ENCODE measurements at places on chromosomes 3 and 15.

DNA sequence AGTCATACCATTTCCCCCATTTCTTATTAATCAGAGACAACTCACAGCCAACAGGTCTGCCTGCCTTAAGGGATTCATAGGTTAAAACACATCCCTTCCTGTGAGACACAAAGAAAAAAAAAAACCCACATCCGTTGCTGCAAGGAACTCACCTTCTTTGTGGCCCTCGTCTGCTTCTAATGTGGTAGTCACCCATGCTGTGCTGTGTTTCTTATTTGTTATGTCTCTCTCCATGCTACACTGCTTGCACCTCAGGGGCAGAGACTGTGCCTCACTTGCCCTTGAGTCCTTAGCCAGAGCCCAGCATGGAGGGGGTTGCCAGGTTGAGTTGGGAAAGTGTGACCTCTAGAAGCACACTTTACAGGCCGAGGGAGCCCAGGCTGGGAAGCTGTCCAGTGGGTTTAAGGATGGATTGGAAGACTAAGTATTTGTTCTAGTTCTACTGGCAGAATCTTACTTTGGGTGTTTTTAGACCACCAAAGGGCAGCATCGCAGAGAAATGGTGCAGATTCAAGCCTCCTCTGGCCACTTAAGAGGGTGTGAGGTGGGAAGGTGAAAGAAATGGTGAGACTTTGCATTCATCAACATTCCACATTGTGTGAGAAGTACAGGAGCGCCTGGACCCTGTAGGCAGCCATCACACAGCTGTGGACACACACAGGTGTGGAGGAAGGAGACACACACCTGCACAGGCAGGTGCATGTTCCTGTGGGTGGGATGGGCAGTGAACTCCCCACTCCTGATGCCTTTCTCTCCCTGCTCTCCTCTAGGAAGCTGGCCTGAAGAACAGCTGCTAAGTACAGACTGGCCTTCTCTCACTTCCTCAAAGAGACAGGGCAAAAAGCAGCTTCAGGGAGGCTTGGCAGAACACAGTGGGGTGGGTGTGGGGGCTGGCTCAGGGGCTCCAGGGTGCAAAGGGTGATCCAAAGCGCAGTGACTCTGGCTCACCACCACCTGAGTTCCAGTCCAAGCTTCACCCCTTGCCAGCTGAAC is 48.8 kb downstream of the GLB1 start:
- no peak for DNase-seq

GRCh38 chr3:133476971-133477375 is 77.1 kb downstream of the BFSP2 start:
- DNase-seq: no peak

DNA sequence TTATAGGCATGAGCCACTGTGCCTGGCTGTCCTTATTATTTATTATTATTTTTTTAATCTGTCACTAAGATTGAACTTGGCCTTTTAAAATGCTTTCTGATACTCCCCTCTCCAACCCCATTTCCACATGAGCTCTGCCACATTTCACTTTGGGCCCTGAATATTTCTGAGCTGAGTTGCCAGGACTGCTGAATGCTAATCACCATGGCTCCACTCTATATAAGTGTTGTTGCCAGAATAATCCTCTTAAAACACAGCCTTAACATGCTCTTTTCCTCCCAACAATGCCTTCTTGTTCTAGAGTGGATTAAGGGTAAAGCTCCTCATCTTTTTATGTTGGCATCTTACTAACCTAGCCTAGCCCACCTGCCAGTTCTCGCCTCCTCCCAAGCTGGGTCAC is 124.4 kb downstream of the PDZRN3 start:
- DNase-seq: peak; percentile 34

- DNase-seq: no peak
Measured at GRCh38 chr15:55685286-55685685, 57.7 kb downstream of the PRTG start.

DNA sequence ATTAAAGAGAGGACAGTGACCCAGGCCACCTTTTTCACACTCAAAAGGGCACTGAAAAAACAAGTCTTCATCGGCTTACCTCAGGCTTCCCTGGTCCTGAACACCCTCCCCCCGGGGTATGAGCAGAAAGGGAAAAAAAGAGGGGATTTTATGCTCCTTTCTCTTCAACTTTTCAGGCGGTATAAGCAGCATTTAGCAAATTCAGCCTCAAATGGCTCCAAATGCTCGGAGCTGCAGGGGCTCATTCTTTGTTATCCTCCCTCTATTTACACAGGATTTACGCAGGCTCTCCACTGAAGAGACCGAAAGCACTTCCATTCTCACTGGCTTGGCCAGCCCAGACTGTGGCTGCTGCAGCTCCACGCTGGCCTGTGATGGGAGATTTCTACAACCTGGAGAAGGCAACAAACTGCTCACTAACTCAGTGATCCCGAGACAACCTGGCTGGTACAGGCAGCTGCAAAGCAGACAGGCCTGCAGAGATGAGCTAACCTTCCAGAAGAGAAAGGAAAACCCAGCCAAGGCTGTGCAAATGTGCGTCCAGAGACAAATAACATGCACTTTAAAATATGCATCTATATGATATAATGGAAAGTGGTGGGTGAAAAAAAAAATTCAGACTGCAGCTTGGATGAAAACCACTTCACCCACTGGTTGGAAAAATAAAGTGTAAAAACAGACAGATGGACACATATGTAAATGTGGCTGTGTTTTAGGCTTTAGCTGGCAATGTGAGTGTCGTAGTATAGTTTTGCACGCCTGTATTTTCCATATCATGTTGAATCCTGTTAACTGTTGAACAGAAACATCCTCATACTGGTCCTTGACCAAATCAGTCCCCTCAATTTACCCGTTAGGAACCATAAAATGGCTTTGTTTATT is 54.2 kb downstream of the MEIS2 start:
- no peak for DNase-seq

GRCh38 chr15:22967084-22967770 is 12.9 kb downstream of the CYFIP1 start:
- no peak for DNase-seq

DNA sequence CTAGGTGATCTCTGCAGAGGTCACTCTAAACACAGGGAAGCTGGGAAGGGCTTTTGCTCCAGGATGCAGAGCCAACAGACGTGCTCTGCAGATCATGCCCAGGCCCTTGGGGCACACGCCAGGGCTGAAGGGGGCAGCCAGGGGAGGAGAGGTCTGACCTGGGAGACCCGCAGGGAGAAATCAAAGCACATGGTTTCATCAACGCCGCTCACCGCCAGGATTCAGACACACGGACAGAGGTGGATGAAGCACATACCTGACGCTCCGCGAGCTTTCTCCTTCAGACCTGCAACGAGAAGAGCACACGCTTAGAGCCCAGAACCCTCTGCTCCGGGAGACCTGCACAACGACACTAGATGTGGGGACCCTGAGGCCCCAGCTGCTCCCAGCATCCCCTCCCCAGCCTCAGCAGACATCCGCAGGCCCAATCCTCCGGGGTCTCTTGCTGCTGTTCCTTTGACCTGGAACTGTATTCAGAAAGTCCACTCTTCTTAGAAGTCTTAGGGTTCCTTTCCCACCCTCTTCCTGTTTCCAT is 90.7 kb upstream of the IQSEC1 start:
- DNase-seq: no peak

DNA sequence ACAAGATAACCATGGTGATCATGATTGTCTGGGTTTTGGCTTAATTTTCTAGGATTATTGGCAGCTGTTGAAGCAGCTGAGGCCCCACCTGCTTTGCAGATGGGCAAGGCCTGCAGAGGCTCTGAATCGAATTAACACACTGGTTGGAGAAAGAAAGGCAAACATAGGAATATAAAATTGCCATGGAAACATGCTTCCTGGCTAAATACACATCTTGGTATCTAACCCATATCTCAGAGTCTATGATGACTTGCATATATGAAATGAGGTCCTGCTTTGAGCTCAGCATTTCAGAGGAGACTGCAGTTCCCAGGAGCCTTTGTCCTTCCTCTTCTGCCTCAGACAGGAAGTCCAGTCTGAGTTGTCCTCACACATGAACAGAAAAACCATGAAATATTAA is 24.3 kb upstream of the SV2B start:
- DNase-seq: no peak

DNA sequence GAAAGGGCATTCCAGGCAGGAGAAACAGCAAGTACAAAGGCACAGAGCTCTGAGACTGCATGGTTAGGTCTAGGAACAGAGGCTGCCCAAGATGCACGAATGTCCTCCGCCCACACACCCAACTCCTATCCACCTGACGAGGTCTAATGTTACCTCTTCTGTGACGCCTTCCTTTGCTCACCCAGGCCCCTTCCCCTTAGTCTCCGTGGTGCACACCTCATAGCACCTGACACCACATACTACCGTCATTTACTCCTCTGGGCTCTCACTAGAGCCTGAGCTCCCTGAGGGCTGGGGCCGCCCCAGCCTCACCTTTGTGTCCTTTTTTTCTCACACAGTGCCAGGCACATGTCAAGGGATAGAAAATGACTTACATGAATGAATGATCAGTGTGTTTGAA is 31.0 kb upstream of the RASGRF1 start:
- DNase-seq: no peak

- DNase-seq: no peak
Measured at GRCh38 chr3:107076946-107077345, 300.3 kb upstream of the CCDC54 start.

- DNase-seq: peak; percentile 44
Measured at GRCh38 chr3:62601238-62602070, 228.1 kb upstream of the FEZF2 start.
